Lung (tissue), 17 donors: ENCODE measurements at places on chromosomes 1 and 21. TPM values are rescaled to one million over a fixed set of nuclear protein-coding genes. Genes with fewer than 3 reads are reported as not detected.

Gene HSPB7
- 34.2 TPM for total RNA-seq

- no peaks in the 10 kb centered on the region for H3K36me3 ChIP-seq
- no peak overlapping the region for H3K27ac ChIP-seq
- H3K4me3 ChIP-seq = no peak overlapping the region
- no peaks in the 10 kb centered on the region for H3K27me3 ChIP-seq
- DNase-seq = no peak
These were observed 55.5 kb downstream of the TRABD2B start for GRCh38 chr1:47941609-47942239.

- H3K36me3 ChIP-seq = no peaks in the 10 kb centered on the region
- H3K27me3 ChIP-seq = no peaks in the 10 kb centered on the region
- no peak overlapping the region for H3K27ac ChIP-seq
- no peak overlapping the region for H3K4me3 ChIP-seq
These were observed 19.2 kb downstream of the NLRP3 start for GRCh38 chr1:247435030-247435758.

- no peaks in the 10 kb centered on the region for H3K36me3 ChIP-seq
- no peaks in the 10 kb centered on the region for H3K27me3 ChIP-seq
- no peak for DNase-seq
- no peak overlapping the region for H3K4me3 ChIP-seq
These were observed 540.0 kb downstream of the OMA1 start for GRCh38 chr1:58006421-58007046.

DNA sequence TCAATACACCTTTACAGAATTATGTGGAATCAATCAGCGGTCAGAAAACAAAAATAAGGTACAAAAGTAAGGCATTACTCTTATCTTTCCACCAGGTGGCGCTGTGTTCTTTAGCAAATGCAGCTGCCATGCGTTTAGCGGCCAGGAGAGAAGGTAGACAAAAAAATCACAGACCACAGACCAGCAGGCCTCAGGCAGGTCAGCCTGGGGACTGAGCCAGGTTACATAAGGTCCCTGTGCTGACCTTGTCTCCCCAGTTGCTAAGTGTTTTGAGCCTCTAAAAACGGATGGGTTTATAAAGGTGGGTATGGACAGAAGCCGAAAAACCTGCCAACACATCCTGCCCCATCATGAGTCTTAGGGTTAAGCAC lies 2.8 kb downstream of the RGS16 start:
- no peak overlapping the region for H3K27ac ChIP-seq
- no peaks in the 10 kb centered on the region for H3K27me3 ChIP-seq
- H3K4me1 ChIP-seq = peaks cover 3% of the 10 kb centered on the region
- peak; percentile 85 for DNase-seq
- H3K4me3 ChIP-seq = no peak overlapping the region

DNA sequence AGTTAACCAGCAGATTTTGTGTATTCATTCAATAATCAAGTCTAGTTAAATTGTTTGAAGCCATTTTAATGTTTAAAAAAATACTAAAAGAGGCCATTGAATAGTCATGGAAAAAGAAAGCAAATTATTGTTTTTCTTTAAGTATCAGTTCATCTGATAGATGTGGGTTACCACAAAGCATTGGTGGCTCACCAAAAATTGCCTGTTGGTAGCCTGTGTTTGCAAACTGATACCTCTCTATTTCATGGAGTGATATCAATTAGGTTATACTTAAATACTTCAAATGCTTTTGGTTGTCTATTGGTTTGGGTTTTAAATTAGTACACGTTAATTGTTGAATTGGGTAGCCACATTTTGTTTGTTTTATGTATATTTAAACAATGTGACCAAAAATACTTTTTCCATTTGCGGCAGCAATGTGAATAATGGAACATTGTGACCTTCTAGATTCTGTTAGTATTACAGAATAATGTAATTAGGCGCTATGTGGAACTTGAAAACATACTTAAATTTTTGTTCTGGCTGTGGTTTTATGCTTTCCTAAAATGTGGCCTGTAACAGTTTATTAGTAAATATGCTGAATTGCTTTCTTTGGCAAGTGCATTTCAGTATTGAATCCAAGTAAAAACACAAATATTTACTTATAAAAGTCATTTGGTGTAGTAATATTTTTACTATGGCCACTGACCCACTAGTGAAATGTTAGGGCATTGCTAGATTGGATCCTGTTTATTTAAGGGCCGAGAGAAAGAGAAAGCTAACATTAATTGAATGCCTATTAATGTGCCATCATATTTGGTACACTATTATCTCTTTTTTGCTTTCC lies 37.1 kb upstream of the NBL1 start:
- H3K4me3 ChIP-seq = no peak overlapping the region
- DNase-seq = peak; percentile 90

GRCh38 chr1:231517076-231517475 lies 11.4 kb upstream of the TSNAX start:
- no peaks in the 10 kb centered on the region for H3K36me3 ChIP-seq
- no peaks in the 10 kb centered on the region for H3K4me1 ChIP-seq
- no peak overlapping the region for H3K4me3 ChIP-seq
- H3K27ac ChIP-seq = no peak overlapping the region
- DNase-seq = no peak
- H3K27me3 ChIP-seq = no peaks in the 10 kb centered on the region

GRCh38 chr1:41936107-41936506 lies 17.4 kb upstream of the HIVEP3 start:
- DNase-seq = peak; percentile 14
- H3K27me3 ChIP-seq = no peaks in the 10 kb centered on the region
- H3K27ac ChIP-seq = no peak overlapping the region
- H3K4me1 ChIP-seq = no peaks in the 10 kb centered on the region
- no peaks in the 10 kb centered on the region for H3K36me3 ChIP-seq
